Suprapubic skin (tissue), 4 donors: ENCODE measurements at places on chromosomes 6 and 20. TPM values are rescaled to one million over a fixed set of nuclear protein-coding genes. Genes with fewer than 3 reads are reported as not detected.

DNA sequence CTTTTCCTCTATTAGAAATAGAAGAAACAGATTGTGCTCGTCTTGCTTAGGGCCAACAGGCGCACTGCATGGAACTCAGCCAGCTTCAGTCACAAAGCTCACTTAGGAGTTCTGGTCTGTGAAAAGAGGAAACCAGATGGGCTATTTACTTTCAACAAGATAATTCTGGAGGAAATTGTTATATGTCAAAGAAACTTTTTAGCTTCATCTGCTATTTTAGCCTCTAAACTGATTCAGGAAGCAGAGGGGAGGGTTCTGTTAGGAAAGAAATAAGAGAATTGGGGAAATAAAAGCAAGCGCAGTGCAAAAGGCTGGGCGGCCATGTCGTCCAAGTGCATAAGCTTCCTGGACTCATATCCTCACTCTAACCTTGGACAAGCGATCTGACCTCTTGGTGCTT lies 21.3 kb downstream of the PRKN start:
- no peaks in the 10 kb centered on the region for H3K27me3 ChIP-seq
- H3K4me3 ChIP-seq = no peak overlapping the region
- H3K4me1 ChIP-seq = peaks cover 4% of the 10 kb centered on the region

- H3K4me1 ChIP-seq = peaks cover 4% of the 10 kb centered on the region
- no peak overlapping the region for H3K27ac ChIP-seq
- H3K36me3 ChIP-seq = no peaks in the 10 kb centered on the region
- H3K27me3 ChIP-seq = peaks cover 26% of the 10 kb centered on the region
- H3K4me3 ChIP-seq = no peak overlapping the region
- DNase-seq = no peak
Observed at GRCh38 chr20:60090631-60091030, 132.4 kb downstream of the CDH26 start.

PPIL6 gene
- total RNA-seq = 7.9 TPM

ELOVL2 gene
- total RNA-seq = 0.19 TPM

DNA sequence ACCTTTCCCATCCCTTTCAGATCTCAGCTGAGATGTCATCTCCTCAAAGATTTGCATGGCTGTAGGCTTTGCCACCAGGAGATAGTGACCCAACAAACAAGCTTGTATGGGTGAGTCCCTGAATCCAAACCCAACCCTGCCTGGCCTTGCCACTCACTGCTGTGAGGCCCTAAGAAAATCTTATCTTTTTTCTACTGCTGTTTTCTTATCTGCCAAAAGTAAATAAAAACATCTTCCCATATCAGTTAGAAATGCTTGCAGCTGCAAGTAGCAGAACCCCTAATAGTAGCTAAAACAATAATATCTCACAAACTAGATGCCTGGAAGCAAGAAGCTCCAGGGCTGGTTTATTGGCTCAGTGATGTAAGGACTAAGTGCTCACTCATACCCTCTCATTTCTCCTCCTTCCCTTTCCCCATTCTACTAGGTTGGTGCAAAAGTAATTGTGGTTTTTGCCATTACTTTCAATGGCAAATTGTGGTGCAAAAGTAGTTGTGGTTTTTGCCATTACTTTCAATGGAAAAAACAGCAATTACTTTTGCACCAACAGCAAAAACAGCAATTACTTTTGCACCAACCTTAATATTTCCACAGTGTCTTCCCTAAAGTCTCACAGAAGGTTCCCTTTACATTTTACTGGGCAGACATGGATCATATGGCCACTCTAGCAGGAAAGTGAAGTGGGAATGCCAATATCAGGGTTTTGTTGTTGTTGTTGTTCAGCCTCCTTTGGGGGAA lies 56.7 kb upstream of the PSMF1 start:
- no peak overlapping the region for H3K4me3 ChIP-seq
- H3K27me3 ChIP-seq = no peaks in the 10 kb centered on the region
- H3K36me3 ChIP-seq = no peaks in the 10 kb centered on the region

GPR6 gene
- total RNA-seq = not detected

- DNase-seq = no peak
- peak overlapping the region; percentile 59 for H3K27ac ChIP-seq
- no peak overlapping the region for H3K4me3 ChIP-seq
- H3K27me3 ChIP-seq = peaks cover 4% of the 10 kb centered on the region
- peaks cover 41% of the 10 kb centered on the region for H3K4me1 ChIP-seq
Observed at GRCh38 chr20:23205211-23205610, 119.1 kb upstream of the CD93 start.

DNA sequence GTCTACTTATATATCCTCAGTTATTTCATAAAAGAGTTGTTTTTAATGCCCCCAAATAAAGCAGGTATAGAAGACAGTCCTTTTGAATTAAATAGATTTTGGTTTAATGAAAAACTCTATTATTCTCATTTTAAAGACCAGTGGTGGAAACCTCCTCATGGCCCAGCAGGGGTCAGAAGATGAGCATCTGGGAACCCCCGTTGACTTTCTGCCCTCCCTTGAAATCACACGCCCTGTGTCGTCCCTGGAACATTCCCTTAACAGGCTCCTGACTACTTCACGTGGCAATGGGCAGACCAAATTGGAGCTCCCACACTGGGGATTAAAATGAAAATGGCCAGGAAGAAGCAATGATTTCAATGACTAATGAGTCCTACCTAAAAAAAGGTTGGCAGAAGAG lies 220.9 kb downstream of the KIF16B start:
- H3K36me3 ChIP-seq = peaks cover 12% of the 10 kb centered on the region
- DNase-seq = no peak
- H3K4me3 ChIP-seq = no peak overlapping the region
- no peaks in the 10 kb centered on the region for H3K4me1 ChIP-seq
- no peak overlapping the region for H3K27ac ChIP-seq

TSHZ2 gene
- total RNA-seq = 15.8 TPM

DNA sequence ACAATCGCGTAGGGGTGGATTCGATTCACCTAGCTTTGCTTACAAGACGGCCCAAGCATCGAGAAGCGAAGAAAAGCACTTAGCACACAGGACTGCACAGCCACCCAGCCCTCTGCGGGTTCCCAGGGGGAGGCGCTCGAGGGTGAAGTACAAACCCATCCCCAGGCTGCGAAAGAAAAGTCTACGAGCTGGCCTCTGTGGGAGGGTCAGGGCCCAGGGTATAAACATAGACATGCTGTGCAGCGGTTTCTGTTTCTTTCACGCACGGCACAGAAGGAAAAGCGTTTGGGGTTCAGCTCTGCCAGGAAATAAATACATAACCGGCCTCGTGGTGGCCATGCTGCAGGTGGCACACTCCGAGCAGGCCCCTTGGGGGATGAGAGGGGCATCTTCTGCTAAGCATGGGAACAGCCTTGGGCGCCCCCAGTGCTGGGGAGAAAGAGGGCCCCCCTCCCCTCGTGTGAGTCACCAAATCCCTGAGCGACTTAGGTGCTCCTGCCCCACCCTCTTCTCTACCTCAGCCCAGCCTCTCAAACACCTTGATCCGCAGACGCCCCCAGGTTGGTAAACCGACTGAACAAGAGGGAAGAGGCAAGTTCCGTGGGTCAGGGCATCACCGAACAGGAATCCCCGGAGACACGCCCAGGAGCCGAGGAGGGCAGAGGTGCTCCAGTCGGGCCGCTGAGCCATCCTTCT lies 91.6 kb upstream of the RIPOR2 start:
- no peaks in the 10 kb centered on the region for H3K36me3 ChIP-seq
- no peaks in the 10 kb centered on the region for H3K4me1 ChIP-seq
- no peak for DNase-seq
- H3K27me3 ChIP-seq = no peaks in the 10 kb centered on the region

STMND1 gene
- not detected for total RNA-seq

- no peak overlapping the region for H3K4me3 ChIP-seq
- H3K36me3 ChIP-seq = no peaks in the 10 kb centered on the region
- peaks cover 11% of the 10 kb centered on the region for H3K4me1 ChIP-seq
- peak overlapping the region; percentile 18 for H3K27ac ChIP-seq
Observed at GRCh38 chr6:37406726-37407341, 26.2 kb upstream of the CMTR1 start.

SNPH gene
- 3.8 TPM for total RNA-seq

E2F3 gene
- total RNA-seq = 1.9 TPM

SPATA25 gene
- total RNA-seq = 6.4 TPM

DNA sequence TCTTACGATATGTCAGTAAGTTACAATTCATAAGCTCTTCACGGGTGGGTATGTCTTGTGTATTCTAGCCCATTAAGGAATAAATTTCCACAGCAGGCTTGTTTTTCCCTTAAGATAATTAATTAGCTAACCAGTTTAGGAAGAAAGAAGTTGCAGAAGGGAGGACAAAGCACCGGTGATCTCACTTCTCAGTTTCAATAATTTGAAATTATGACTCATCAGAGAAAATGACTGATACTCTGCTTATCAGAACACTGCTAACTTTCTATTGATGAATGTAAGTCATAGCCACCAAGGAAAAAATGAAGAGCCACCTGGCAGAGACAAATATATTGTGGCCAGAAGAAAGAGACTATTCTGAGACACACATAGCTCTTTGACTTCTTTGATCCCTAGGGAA lies 35.0 kb upstream of the ENTPD6 start:
- no peak for DNase-seq
- no peaks in the 10 kb centered on the region for H3K36me3 ChIP-seq
- no peak overlapping the region for H3K4me3 ChIP-seq
- H3K4me1 ChIP-seq = no peaks in the 10 kb centered on the region

DNA sequence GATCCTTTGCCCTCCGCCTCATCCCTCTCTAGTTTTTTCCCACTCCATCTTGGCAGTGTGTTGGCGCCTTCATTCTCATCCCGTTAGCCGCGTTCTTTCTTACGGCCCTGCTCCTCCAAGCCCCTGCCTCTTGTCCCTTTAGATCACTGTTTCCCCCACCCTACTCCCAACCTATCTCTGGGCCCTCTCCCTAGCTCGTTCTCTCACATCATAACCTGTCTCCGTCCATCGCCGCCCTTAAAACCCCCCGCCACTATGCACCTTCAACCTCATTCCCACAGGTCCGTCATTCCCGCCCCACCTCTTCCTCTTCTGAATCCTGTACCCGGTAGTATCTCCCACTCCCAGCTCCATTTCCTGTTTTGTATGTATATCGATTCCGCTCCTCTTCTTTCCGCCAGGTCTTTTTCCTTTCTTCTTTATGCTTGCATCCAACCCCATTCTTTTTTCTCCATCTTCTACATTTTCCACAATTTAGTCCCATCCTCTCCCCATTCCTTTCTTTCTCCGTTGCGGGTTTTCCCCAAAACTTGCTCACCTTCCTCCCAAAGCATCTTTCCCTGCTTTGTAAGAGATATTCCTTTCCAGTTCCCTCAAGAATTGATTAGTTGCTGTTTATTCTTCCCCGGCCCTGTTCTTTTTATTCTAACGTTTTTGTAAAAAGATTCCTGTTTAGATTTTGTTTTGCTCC lies 671 bp downstream of the EFHC1 start:
- no peaks in the 10 kb centered on the region for H3K27me3 ChIP-seq
- peak overlapping the region; percentile 80 for H3K4me3 ChIP-seq
- peaks cover 3% of the 10 kb centered on the region for H3K36me3 ChIP-seq
- peaks cover 13% of the 10 kb centered on the region for H3K4me1 ChIP-seq
- no peak for DNase-seq

- H3K36me3 ChIP-seq = peaks cover 71% of the 10 kb centered on the region
- H3K4me1 ChIP-seq = no peaks in the 10 kb centered on the region
- no peak overlapping the region for H3K27ac ChIP-seq
- no peaks in the 10 kb centered on the region for H3K27me3 ChIP-seq
- DNase-seq = no peak
Observed at GRCh38 chr20:13771853-13772453, 12.8 kb downstream of the ESF1 start.

DNMT3B gene
- total RNA-seq = 5.0 TPM

- no peak overlapping the region for H3K4me3 ChIP-seq
- H3K27me3 ChIP-seq = no peaks in the 10 kb centered on the region
- no peaks in the 10 kb centered on the region for H3K4me1 ChIP-seq
- H3K27ac ChIP-seq = no peak overlapping the region
- DNase-seq = no peak
Observed at GRCh38 chr6:162963861-162964260, 236.1 kb downstream of the PACRG start.

GRCh38 chr6:161511447-161512095 lies 237.7 kb upstream of the AGPAT4 start:
- no peak for DNase-seq
- no peaks in the 10 kb centered on the region for H3K36me3 ChIP-seq
- no peak overlapping the region for H3K4me3 ChIP-seq

GRCh38 chr6:4840169-4840568 lies 64.0 kb downstream of the CDYL start:
- no peaks in the 10 kb centered on the region for H3K27me3 ChIP-seq
- no peak overlapping the region for H3K27ac ChIP-seq
- no peak for DNase-seq

DNA sequence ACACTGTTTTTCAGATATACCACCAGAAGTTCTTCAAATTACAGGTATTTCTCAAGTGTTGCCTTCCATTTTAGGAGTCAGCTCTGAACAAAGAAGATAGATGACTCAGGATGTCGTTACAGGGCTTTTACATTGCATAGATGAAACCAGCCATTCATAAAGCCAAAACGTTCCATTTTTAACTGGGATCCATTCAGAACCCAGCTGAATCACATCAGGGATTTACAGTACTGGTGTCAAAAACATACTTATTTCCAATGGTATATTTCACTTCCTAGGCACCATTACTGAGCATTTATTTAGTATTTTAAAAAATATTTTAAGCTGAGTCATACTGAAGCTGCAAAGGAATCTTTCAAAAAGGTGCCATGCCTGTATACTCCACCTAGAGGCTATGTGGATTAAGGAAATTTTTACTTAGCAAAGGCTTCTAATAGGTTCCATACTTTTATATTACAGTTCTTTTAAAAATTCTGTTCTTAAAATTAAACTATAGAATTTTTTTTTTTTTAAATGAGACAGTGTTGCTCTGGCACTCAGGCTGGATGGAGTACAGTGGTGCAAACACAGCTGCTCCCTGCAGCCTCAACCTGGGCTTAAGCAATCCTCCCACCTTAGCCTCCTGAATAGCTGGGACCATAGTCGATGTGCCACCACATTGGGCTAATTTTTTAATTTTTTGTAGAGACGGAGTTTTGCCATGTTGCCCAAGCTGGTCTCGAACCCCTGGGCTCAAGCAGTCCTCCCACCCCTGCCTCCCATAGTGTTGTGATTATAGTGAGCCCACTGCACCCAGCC lies 2.6 kb downstream of the ASF1A start:
- no peak overlapping the region for H3K4me3 ChIP-seq
- peaks cover 50% of the 10 kb centered on the region for H3K4me1 ChIP-seq
- H3K27ac ChIP-seq = no peak overlapping the region
- H3K27me3 ChIP-seq = no peaks in the 10 kb centered on the region
- DNase-seq = no peak

- H3K4me3 ChIP-seq = no peak overlapping the region
- peaks cover 14% of the 10 kb centered on the region for H3K36me3 ChIP-seq
- H3K4me1 ChIP-seq = peaks cover 8% of the 10 kb centered on the region
- H3K27ac ChIP-seq = no peak overlapping the region
- no peak for DNase-seq
Observed at GRCh38 chr20:47521059-47521808, 19.5 kb downstream of the NCOA3 start.

PTCHD4 gene
- total RNA-seq = 0.64 TPM

- no peak for DNase-seq
- H3K27me3 ChIP-seq = peaks cover 91% of the 10 kb centered on the region
- no peaks in the 10 kb centered on the region for H3K36me3 ChIP-seq
- H3K4me3 ChIP-seq = no peak overlapping the region
- no peak overlapping the region for H3K27ac ChIP-seq
Observed at GRCh38 chr6:27591699-27592480, 119.0 kb upstream of the ZNF184 start.

GRCh38 chr6:20217324-20217855 lies 5.1 kb upstream of the MBOAT1 start:
- H3K27me3 ChIP-seq = no peaks in the 10 kb centered on the region
- DNase-seq = no peak
- peak overlapping the region; percentile 57 for H3K27ac ChIP-seq

TNNC2 gene
- total RNA-seq = not detected
